ENCODE measurements at places on chromosomes 12 and 14.

- no peak for DNase-seq
These were observed 46.5 kb downstream of the ATP6V1D start for GRCh38 chr14:67313153-67313552.

GRCh38 chr14:37721976-37722659 is 126.7 kb downstream of the TTC6 start:
- no peak for DNase-seq

GRCh38 chr12:84718906-84719305 is 193.7 kb downstream of the SLC6A15 start:
- DNase-seq: no peak

DNA sequence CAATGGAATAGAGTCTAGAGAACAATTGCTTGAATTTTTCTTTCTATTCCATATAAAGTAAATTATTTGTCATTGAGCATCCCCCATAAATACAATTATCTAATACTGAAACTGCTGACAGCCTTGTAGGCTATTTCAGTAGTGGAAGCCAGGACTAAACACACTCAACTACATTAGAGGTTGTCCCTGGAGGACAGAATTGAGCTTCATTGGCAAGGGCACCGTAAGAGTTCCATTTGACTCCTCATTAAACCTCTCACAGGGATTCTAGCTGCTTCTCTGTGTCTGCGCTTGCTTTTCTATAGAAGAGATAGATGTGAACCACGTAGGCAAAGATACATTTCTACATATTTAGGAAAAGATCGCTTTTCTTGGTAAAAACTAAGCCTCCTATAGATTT is 3.5 kb upstream of the PTPRO start:
- no peak for DNase-seq

DNA sequence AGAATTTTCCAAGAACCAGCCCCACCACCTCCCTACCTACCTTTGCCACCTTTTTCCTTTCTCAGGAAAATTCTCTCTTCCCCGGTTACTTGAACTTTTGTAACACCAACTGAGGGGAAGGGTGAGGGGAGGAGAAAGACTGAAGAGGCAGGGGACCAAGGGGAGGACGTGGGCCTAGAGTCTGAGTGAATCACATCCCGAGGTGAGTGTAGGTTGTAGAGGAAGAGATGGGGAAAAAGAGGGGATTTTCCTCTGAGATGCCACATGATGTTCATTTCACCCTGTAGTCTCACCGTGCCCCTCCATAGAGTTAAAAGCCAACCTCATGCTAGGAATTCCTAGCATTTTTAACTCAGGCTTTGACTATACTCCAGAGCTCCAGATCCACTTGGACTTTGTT is 311.8 kb downstream of the RPAP3 start:
- no peak for DNase-seq

DNA sequence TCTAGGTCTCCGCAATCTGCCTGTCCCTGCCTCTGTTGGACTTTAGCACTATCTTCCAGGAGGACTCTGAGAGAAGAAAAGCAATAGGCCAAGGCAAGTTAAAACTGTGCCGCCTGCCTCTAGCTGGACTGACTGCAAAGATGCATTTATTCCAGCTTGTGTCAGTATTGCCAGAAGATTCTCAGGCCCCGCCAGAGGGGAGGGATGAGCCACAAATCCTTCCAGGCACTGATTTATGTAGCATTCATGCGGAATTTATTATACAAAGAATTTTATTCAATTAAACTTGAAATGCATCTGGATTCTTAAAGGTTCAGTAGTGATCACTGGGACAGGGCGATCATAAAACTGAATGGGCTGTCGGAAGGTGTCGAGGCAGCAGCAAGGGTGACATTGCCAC is 19.8 kb downstream of the MMAB start:
- no peak for DNase-seq

GRCh38 chr14:65080960-65081747 is 21.2 kb downstream of the MAX start:
- DNase-seq: no peak

GRCh38 chr14:100348253-100348729 is 25.2 kb downstream of the SLC25A47 start:
- DNase-seq: no peak

DNA sequence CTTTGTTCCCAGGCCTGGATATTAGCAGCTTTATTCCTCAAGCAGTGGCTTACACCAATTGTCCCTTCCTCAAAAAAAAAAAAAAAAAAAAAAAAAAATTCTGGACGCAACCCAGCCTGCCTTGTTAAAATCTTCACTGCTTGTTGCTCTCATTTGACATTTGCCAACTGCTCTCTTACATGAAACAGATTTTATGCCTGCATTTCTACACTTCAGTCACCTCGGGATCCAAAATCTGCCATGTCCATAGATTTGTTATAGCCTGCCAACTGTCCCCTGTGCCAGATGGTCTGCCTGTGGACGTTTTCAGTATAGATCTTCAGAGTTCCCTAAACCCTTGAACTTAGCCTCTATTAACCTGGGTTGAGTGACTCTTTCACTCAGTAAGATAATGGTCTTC is 651.5 kb downstream of the FSCB start:
- no peak for DNase-seq

GRCh38 chr14:85276161-85276978 is 253.6 kb upstream of the FLRT2 start:
- no peak for DNase-seq

DNA sequence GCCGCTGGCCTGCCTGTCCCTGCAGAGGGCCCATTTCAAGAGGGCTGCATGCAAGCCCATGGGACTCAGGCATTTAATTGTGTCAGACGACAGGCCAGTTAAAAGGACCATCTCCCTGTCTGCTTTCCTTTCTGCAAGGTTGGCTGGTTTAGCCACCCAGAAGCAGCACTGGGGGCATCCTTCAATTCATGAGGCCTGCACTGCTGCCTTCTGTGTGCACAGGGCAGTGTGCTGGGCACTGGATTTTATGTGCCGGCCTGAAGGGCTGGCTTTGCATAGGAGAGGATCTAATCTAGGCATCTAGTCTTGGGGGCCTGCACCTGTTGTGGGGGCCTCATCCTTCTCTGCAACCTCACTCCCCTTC is 114.1 kb upstream of the FKBP4 start:
- no peak for DNase-seq

- DNase-seq: no peak
These were observed 35.8 kb upstream of the ASPG start for GRCh38 chr14:104049576-104050240.

GRCh38 chr12:1800401-1801302 is 19.7 kb upstream of the LRTM2 start:
- no peak for DNase-seq

DNA sequence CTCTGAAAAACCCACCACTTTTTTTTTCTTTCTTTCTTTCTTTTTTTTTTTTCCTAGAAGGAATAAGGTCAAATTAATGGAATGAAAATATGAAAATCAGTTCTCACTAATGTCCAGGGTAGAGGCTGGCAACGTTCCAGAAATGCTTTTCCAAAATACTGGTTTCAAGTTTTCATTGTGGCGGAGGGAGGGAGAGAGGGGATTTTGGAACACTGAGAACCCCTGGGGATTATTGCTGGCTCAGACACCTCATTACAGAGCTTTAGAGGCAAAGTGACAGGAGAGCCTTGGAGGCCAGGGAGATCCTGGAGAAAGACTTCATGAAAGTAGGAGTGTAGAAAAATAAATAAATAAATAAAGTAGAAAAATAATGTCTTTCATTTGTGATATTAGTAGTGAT is 45.4 kb downstream of the ALX1 start:
- DNase-seq: no peak

DNA sequence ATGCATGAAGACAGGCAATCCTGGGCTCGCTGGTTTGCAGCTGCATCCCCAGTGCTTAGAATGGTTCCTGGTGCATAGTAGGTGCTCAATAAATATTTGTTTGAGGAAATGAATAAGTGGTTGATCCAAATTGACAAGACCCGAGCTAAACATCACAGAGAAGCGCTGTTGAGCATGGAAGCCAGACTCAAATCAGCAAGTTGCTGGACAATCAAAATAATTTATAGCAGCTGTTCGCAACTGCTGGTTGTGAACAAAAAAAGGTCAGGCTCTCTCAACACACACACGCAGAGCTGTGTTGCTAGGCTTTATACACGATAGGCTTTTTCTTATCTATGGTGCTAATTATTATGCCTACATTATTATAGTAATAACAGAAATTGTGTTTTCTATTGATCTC is 190.2 kb downstream of the TBX5 start:
- no peak for DNase-seq

GRCh38 chr12:28130625-28131598 is 59.3 kb upstream of the CCDC91 start:
- DNase-seq: no peak

DNA sequence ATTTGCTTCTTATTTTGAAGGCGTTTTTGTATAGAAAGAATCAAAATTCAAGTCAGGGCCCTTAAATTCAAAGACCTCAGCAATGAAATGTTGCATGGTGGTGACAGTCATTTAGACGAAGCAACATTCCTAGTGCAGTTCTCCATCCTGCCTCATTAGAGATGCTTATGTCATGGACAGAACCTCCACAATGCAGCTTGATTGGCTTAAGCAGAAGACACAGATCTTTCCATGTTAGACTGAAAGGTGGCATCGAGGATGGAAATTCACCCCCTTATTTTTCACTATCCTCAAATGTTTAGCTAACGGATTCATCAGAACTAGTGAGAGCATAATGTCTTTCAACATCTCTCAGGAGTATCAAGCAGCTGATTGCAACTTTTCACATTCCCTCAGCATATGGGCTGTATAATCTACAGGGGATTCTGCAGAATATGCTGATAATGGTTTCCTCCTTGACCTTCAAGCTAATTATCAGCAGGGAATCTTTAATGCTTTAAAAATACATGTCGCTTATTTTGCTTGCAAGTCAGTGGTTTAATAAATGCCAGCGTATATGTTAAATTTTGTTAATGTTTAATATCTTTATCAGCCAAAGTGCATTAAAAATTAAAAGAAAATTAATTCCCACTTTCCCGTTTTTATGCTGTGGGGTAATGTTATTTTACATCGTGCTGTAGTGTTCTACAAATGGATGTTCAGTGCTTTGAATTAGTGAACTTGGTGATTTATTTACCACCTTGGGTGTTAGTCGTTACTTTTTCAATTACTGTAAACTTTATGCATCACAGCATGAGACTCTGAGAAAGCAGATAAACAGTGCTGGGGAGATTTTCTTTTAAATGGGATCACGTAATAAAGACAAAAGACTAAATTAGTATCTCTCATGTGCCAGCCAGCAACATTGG is 12.8 kb upstream of the NRDE2 start:
- DNase-seq: no peak

DNA sequence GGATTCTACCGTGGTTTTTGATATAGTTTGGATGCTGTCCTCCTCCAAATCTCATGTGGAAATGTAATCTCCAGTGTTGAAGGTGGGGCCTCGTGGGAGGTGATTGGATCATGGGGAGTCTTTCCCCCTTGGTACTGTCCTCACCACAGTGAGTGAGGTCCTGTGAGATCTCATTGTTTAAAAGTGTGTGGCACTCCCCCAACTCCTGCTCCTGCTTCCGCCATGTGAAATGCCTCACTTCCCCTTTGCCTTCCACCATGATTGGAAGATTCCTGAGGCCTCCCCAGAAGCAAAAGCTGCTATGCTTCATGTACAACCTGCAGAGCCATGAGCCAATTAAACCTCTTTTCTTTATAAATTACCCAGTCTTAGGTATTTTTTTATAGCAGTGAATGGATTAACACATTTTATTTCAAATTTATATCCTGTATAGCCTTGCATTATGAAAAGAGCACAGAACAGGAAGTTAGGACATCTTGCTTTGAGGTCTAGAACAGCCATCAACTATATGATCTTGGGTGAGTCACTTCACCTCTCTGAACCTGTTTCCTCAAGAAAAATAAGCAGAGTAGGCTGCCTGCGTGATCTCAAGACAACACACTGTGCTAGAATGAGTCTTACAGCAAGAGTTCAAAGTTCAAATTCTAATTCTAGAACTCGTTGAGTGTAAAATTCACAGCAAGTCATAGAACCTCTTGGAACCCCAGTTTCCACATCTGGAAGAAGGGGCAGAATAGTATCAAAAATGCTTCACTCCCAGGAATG is 160.9 kb upstream of the EEA1 start:
- peak; percentile 9 for DNase-seq

- peak; percentile 7 for DNase-seq
These were observed 723 bp downstream of the NFATC4 start for GRCh38 chr14:24368562-24369252.

GRCh38 chr12:95439461-95440230 is 34.3 kb upstream of the METAP2 start:
- no peak for DNase-seq

- no peak for DNase-seq
These were observed 42.0 kb upstream of the BMAL2 start for GRCh38 chr12:27290501-27291168.

- no peak for DNase-seq
These were observed 4.0 kb downstream of the KRT5 start for GRCh38 chr12:52515927-52516831.

DNA sequence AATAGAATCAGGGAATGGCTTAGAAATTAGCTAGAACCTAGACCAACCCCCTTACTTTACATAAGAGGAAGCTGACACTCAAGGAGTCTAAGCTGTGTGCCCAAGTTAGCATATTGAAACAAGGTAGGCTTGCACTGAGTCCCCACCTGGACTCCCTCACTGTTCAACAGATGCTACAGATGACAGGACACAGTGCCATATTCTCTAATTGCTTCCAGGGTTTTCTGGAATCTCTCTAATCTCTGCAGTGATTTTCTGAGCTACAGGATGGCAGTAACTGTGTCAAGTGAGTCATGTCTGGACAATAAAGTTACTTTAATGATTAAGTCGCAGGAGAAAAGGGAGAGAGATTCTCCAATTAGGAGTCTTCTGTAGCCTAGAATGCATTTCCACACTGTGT is 35.8 kb downstream of the AKAP6 start:
- no peak for DNase-seq

DNA sequence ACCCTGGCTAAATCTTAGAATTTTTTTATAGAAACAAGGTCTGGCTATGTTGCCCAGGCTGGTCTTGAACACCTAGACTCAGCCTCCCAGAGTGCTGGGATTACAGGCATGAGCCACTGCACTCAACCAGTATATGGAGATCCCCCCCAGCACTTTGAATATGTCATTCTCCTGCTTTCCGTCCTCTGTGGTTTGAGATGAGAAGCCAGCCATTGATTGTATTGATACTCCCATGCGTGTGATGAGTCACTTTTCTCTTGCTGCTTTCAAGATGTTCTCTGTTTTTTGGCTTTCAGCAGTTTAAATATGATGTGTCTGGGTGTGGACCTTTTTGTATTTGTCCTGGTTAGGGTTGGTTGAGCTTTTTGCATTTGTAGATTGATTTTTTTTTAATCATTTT is 75.2 kb upstream of the DNM1L start:
- DNase-seq: no peak

DNA sequence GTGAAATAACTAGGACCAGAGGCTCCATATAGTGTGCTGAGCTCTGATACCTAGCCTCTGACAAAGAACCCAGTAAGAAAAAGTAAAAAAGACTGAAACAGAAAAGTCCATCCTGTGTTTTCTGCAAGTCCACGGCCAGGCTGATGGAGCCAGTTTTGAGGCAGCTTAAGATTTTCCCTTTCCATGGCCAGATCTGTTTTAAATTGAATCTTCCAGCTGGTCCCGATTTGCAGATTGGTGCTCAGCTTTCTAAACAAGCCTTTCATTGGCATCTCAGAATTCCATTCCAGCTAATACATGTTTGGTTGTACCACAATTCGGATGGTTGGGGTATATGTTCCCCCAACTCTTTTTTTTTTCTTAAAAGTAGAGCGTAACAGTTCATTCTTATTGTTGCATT is 152.0 kb downstream of the DACT1 start:
- DNase-seq: no peak

GRCh38 chr12:7645395-7646177 is 20.1 kb downstream of the APOBEC1 start:
- peak; percentile 58 for DNase-seq

Measured in CD4-positive, alpha-beta T cell treated with Interleukin-2 at 100 ng/mL for 4 hours (primary cell).